Thoracic aorta (tissue), 2 donors: ENCODE measurements at places on chromosomes 5 and 9.

- DNase-seq: no peak
Observed at GRCh38 chr9:29556746-29557145, 1983.5 kb upstream of the C9orf72 start.

GRCh38 chr9:134326724-134327601, 708 bp downstream of the RXRA start:
- DNase-seq: no peak

- no peak for DNase-seq
Observed at GRCh38 chr9:119588874-119589744, 219.9 kb upstream of the BRINP1 start.

DNA sequence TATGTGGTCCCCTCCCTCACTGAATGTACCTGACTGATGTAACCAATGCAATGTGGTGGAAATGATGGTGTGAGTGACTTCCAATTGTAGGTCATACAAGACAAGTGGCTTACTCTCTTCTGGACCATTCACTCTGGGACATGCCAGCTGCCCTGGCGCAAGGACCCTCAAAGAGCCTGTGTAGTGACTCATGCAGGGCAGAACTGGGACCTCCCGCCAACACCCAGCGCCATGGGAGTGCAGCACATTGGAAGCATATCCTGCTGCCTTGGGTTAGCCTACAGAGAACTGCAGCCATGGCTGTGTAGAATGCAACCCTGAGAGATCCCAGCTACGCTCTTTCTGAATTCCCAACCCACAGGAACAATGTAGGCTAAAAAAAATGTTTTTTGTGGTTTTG, 90.0 kb upstream of the PANK3 start:
- no peak for DNase-seq

DNA sequence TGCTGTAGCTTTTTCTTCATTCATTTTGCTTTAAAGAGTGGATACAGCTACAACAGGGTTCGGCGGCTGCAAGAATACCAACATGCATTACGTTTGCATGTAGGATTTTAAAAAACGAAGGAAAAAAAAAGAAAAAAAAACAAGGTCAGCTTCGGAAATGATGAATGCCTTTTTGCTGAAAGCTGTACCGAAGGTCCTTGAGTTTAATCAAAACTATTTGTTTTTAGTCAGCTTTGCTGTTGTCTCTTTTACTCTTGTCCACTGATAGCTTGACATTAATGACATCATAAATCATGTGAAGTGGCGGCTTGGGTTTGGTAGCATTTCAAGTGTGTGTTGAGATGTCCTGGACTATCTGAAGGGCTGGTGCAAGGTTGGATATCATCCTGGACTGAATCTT, 779.1 kb downstream of the NR2F1-AS1 start:
- no peak for DNase-seq

DNA sequence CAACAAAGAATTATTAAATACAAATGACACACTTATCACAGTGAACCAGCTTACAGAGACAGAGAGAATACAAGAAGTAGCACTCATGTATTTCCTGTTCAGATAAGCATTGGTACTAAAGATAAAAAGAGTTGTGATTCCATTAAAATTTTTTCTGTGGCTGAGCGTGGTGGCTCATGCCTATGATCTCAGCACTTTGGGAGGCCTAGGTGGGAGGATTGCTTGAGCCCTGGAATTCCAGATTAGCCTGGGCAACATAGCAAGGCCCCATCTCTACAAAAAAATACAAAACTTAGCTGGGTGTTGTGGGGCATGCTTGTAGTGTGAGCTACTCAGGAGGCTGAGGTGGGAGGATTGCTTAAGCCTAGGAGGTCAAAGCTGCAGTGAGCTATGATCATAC, 32.9 kb downstream of the FCHO2 start:
- no peak for DNase-seq

- DNase-seq: no peak
Observed at GRCh38 chr9:114611516-114612271, 603 bp downstream of the TMEM268 start.

DNA sequence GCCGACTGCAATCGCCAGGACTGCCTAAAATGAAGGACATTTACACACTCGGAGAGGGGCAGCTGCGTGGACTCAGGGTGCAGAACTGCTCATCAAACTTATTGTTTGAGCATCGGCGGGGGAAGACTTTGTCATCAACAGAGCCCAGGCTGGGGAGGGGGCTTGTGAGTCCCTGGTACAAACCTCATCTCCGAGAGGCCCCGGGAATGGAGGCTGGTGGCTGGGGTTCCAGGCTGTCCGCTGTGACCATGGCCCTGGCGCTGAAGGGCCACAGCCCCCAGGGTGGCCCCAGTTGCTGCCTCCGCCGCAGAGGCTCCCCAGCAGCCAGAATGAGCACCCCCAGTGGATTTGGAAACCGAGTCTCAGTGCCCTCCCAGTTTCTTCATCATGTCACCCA, 46.1 kb upstream of the RNU6ATAC start:
- DNase-seq: no peak

- DNase-seq: no peak
Observed at GRCh38 chr9:123954518-123955280, 24.8 kb upstream of the DENND1A start.

- DNase-seq: no peak
Observed at GRCh38 chr5:132180134-132180745, 47.4 kb downstream of the P4HA2 start.

GRCh38 chr5:58357121-58357520, 102.8 kb downstream of the PLK2 start:
- DNase-seq: no peak

- no peak for DNase-seq
Observed at GRCh38 chr5:131570757-131571156, 64.3 kb downstream of the RAPGEF6 start.

DNA sequence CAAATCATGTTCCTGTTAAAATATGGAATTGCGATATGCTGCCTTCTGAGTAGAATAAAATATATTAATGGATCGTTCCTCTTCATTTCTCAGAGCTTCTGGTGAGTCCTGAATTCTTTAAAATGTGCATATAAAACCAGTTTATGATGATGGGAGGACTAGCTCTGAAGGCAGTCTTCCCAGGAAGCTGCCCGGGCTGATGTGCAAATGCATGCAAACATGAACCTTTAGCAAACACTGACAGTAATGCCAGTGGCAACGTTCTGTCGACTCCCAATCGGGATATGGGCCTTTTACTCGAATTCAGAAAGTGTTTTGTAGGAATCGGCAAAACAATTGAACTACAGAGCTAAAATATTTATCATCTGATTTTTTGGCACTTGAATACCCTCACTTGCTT, 93.6 kb downstream of the TLE4 start:
- DNase-seq: no peak

GRCh38 chr9:69932901-69933300, 110.7 kb upstream of the MAMDC2 start:
- no peak for DNase-seq

- DNase-seq: no peak
Observed at GRCh38 chr5:80059354-80059980, 24.3 kb downstream of the THBS4 start.

DNA sequence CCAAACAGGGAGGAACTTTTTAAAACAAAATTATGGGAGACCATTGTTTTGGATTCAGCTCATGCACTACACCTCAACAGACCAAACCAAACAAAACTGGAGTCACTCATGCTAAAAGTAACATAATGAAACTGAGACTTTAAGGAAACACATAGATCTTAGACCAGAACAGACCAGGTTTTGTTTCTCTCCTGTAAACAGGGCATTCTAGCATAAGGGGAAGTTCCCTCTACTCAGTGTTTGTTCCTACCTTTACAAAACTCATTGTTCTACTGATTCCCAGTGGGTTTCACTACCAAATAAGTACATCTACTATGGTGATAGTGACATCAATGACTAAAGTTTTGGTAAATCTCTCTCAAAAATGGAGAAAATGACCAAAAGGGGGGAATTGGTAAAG, 1103.6 kb upstream of the EDIL3 start:
- no peak for DNase-seq

- DNase-seq: no peak
Observed at GRCh38 chr5:96706433-96707111, 44.4 kb downstream of the CAST start.

DNA sequence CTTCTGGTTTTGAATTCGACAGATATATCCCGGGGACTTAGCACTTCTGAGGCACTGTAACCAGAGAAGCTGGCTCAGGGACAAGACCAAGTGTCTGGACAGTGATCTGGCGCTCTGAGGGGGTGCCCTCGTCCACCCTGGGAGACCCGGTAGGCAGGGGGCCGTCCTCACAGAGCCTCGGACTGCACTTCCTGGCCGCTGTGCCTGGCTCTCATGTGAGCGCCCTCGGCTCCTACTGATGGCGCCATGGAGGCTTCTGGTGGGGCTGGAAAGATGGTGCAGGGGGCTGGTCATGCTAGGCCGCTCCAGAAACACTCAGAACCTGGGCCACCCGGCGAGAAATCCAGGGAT, 18.8 kb upstream of the SLC6A3 start:
- no peak for DNase-seq

- DNase-seq: no peak
Observed at GRCh38 chr9:120490888-120491595, 88.9 kb downstream of the CDK5RAP2 start.
